Posterior vena cava (tissue), 2 donors: ENCODE measurements at places on chromosomes 5 and 9. TPM values are rescaled to one million over a fixed set of nuclear protein-coding genes. Genes with fewer than 3 reads are reported as not detected.

NMUR2 gene
- not detected for total RNA-seq

UGT3A1 gene
- total RNA-seq = not detected

TAF1L gene
- not detected for total RNA-seq

WDR36 gene
- 22.3 TPM for total RNA-seq

URM1 gene
- 44.0 TPM for total RNA-seq

NUTM2G gene
- not detected for total RNA-seq

LCN15 gene
- total RNA-seq = not detected
